ENCODE measurements at places on chromosomes 11 and 22.

- DNase-seq = no peak
Observed at GRCh38 chr11:1228921-1229451, 6.1 kb downstream of the MUC5B start.

DNA sequence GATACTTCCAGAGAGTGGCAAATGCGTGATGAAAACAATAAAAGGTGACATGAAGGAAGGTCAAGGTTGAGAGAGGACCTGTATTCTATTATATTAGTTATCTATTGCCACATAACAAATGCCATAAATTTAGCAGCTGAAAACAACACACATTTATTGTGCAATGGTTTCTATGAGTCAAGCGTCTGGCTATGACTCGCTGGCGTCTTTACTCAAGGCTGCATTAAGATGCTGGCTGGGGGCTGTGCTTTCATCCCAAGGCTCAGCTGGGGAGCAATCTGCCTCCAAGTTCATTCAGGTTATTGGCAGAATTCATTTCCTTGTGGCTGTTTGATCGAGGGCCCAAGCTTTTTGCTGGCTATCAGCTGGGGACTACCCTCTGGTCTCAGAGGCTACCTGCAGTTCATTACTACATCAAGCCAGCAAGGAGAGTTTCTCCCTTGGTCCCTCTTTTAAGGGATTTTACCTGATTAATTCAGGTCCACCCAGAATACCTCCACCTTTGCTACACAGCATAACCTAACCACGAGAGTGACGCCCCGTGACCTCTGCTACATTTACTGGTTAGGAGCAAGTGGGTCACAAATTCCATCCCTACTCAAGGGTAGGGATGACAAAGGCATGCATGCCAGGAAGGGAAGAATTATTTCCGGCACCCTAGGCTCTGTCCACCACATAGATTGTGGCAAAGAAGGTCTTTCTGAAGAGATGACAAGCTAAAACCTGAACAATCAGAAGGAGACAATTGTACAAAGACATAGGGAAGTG lies 549.1 kb downstream of the MN1 start:
- no peak for DNase-seq

DNA sequence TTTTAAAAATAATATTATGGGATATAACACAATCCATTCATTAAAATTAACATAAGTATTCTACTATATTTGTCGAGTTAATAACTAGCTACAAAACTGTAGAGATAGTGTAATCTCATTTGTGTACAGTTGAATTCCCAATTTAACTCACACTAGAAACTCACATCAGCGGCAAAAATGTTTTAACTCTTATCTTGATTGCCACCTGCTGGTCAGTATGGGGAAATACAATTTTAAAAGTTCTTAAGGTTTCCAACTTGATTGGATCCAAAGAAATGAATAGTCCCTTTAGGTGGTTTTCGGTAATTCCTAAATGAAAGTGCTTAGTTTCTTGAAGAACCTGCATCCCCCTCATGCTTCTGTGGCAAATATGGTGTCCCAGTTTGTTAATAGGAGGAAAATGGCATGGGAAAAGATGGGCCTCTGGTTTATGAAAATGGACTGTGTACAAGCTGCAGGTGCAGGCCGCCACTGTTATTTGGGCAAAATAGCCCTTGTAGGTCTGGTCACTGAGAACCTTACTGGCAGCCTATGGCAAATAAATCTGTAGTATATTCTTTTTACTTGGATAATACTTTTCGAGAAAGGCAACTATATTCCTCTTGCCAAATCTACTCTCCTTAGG lies 33.7 kb upstream of the SLC17A6 start:
- DNase-seq = peak; percentile 57

- no peak for DNase-seq
Observed at GRCh38 chr11:35057926-35058668, 80.9 kb upstream of the CD44 start.

DNA sequence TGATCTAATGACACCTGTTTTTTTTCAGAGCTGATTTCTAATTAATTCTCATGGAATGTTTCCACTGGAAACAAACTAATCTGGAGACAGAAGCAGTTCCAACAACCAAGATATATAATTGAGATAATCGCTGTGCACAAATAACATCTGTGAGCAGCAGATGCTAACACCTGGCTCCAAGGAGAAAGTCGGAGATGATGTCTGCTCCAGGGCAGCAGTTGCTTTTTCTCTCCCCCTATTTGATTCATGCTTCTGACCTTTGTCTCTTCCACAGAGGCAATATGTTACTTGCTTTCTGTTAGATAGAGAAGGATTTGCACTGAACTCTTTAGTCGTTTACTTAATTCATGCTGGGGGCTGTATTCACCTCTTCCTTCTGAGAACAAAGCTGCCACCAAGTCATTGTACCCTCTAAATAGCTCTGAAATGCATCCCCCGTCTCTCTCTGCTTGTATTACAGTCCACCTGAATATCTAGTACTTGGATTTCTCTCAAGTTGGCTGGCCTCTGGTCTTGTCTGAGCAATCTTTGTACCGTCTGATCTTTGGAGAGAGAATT lies 187.4 kb downstream of the MYO18B start:
- no peak for DNase-seq

- DNase-seq = no peak
Observed at GRCh38 chr11:2701230-2701629, 1.4 kb upstream of the KCNQ1OT1 start.

DNA sequence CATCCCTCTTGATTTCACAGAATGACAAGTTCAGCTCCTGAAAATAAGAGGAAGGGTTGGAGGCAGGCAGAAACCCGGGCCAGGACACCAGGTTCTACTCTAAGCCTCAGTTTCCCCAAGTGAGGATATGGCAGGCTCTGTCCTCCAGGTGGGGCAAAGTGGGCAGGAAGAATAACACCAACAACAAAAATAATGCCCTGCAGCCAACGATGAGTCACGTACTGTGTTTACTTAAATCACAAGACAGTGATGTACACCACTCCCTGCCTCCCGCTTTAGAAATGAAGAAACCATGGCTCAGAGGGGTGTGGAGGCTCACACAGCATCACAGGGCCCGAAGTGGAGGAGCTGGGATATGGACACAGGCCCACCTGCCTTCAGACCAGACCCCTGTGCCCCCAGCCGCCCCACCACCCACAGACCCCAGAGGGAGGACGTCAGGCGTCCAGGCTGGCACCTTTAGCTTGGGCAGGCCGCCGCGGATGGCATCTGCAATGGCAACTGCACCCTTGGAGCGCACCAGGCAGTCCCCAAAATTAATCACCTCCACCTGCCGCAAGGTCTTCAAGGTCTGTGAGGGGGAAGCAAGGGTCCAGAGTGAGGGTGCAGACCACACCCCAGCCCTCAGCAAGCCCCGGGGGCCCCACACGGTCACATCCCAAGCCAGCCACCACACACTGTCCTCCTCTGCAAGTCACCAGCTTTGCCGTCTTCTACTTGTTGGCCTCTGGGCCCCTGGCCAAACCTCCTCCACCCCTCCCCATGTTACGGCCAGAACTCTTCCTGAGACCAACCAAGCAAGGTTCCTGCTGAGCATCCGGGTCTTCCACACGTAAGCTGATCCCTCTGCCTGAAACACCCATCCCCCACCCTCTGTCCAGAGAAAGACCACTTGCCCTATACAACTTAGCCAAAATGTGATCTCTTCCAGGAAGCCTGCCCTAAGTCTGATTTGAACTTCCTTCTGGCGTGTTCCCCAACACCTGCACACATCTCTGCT lies 15.8 kb upstream of the CHADL start:
- DNase-seq = no peak

- no peak for DNase-seq
Observed at GRCh38 chr11:34890089-34890488, 26.1 kb downstream of the APIP start.

- no peak for DNase-seq
Observed at GRCh38 chr11:91998481-91998880, 226.1 kb upstream of the FAT3 start.

- DNase-seq = no peak
Observed at GRCh38 chr11:61138935-61139334, 22.3 kb downstream of the VPS37C start.

- DNase-seq = no peak
Observed at GRCh38 chr11:133041181-133041580, 491.1 kb downstream of the OPCML start.

GRCh38 chr11:105466582-105467228 lies 143.2 kb upstream of the GRIA4 start:
- no peak for DNase-seq

DNA sequence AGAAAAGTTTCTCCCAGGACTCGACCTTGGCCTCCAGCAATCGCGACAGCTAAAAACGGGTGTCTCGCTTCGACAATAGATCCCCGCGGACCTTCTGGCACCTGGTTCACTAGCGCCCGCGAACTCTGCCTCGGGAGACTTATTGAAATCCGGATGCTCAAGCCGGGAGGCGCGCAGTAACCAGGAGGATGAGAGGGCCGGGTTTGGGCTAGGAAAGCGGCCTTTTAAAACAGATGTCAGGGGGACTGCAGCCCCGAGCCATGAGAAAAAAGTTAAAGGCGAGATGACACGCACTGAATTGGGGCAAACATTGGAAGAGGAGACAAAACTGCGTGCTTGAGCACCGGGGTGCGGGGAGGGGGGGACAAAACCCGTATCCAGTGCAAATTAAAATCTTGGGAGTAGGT lies 637 bp upstream of the ZBTB16 start:
- no peak for DNase-seq

DNA sequence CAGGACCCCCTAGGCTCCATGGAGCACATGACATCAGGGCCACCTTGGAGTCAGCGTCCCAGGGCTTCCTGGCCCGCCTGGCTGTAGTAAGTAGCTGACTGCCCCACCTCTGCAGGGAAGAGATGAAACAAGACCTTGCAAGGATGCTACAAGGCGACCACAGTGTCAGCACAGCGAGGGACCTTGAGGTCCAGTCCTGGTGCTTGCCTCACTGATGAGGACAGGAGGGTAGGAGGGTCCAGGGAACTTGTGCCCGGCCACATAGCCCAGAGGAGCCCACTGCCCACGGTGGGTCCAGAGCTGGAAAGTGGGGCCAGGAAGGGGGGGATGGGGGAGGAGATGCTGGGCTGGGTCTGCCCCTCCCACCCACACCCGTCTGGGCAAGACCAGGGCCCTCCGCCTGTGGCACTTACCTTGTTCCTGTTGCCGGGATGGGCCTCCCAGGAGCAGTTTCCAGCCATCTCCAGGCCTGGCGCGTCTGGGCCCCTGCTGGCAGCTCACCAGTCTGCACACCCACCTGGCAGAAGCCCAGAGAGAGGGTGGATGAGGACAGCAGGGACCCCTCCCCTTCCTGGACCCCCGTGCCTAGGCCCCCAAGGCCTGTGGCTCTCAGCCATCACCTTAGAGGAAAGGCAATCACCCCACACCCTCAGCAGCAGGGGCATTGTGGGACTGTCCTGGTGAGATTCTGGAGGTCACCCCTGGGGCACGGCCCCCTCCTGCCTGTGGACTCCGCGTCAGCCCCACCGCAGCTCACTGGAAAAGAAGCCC lies 3.4 kb downstream of the MRGPRF start:
- DNase-seq = no peak

DNA sequence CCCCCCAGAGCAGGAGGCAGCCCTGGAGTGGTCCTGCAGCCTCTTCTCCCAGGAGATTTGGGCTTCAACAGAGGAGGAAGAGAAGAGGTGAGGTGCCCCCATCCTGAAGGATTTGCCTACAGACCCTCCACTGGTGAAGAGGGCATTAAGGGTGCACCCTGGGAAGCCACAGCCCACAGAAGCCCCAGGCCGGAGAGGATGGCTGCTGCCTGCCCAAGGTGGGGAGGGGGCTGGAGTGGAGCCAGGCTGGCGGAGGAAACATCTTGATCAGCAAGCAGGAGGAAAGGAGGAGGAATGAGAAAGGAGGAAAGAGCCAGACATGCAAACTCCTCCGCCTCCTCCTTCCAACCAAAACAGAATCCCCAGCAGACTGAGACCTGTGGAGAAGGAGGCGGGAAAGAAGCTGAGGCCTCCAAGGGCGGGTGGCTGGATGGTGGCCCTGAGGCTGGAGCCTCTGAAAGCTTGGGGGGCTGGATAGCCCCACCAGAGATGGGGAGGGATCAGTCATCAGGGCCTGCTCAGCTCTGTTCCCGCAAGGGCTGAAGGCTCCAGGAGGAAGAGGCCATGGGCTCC lies 31.3 kb downstream of the ARRB1 start:
- DNase-seq = no peak

GRCh38 chr11:72013765-72014711 lies 15.3 kb downstream of the IL18BP start:
- DNase-seq = no peak

GRCh38 chr22:45602824-45603595 lies 68.6 kb upstream of the ATXN10 start:
- DNase-seq = no peak

- no peak for DNase-seq
Observed at GRCh38 chr11:74604311-74604710, 11.9 kb downstream of the POLD3 start.

- DNase-seq = no peak
Observed at GRCh38 chr22:40684728-40685127, 5.4 kb downstream of the MCHR1 start.

- DNase-seq = no peak
Observed at GRCh38 chr11:68756171-68756766, 4.9 kb upstream of the TESMIN start.

DNA sequence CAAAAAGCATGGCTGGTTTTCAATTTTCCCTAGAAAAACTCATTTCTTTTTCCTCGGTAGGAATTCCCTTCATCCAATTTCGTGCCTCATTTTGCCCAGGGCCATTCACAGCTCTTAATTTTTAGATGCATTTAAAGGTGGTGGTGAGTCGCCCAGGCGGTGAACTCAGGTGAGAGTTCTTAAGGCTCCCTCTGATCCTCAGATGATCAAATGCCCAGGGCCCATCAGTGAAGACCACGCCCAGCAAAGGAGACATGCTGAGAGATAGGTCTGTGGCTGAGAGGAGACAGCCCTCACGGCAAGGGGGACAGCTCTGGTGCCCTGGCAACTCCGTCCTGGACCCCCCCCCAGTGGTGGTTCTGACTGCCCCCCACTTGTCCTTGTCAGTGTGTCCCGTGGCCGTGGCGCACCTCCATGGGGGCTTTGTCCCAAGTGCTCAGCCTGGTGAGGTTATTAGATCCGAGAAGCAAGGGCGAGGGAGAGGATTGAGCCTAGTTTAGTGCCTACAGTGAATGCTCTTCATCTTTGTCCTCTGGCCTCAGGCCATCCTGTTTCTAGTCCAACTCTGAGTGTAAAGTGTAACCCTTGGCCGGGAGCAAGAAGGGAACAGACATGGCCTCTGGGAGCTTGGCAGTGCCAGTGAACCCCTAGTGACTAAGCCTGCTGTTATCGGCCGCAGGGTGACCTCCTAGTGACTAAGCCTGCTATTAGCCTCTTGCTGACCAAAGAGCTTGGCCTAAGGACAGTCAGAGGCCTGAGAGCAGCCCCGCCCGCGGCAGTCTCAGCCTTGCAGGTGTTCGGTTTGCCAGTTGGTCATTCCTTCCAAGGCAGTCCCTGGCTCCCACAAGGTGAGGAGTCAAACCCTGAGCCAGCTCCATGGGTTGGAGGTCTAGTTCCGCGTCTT lies 83.5 kb downstream of the CTTN start:
- no peak for DNase-seq

DNA sequence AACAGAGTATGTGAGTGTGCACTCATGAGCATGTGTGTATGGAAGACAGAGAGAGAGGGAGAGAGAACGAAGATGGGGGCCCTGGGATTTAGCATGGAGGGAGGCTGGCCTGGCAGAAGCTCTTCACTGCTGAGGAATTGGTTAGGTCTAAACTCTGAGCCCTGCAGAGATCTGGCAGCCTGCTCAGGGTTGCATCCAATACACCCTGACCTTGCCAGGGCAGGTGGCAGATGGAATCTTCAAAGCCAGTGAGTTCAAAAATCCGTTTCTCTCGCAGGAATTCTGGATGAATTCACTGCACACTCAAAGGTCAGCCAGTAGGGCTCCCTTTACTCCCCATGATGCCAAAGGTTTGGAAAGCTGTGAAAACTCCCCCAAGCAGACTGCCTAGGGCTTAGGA lies 61.4 kb upstream of the OLFML1 start:
- no peak for DNase-seq

GRCh38 chr22:16834971-16835370 lies 9.8 kb upstream of the XKR3 start:
- DNase-seq = no peak

All from NCI-H1105 (cell line).